ENCODE measurements at places on chromosomes 11 and 22.

- no peak for DNase-seq
Observed at GRCh38 chr22:44445731-44446130, 52.3 kb downstream of the RTL6 start.

- peak; percentile 31 for DNase-seq
Observed at GRCh38 chr11:59206635-59207034, 6.1 kb downstream of the MPEG1 start.

- no peak for DNase-seq
Observed at GRCh38 chr11:122731500-122731913, 76.0 kb downstream of the UBASH3B start.

DNA sequence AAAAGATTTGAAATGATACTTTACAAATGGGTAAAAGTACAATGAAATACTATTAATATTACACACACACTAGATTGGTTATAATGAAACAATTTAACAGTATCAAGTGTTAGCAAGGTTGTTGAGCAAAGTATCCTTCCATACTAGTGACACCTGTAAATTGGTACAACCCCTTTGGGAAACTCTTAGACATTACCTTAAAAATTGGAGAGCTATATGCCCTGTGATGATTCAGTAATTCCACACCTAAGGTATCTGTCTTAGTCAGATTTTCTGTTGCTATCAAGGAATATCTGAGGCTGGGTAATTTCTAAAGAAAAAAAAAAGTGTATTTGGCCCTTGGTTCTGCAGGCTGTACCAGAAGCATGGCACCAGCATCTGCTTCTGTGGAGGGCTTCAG is 7.4 kb upstream of the GDPD4 start:
- DNase-seq, result no peak
